ENCODE measurements at places on chromosomes 11 and 22.

DNA sequence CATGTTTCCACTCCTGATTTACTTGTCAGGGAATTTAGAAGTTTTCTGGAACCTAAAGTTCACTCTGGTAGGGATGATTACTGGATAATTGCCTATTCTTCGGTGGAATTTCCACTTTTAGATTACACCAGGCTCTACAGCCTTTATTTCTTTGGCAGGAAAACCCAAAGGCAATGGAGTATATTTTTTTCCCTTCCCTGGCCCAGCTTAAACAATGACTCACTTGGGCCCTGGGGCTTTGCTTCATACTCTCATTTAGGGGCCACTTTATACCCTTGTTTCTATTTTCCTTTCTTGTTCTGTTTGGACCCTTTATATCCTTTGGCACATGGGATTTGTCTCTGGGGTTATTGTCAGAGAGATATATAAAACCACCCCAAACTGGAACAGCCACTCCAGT is 114.7 kb downstream of the CSTPP1 start:
- DNase-seq: no peak

- no peak for DNase-seq
Observed at GRCh38 chr22:24423519-24424000, 3.8 kb upstream of the ADORA2A start.

DNA sequence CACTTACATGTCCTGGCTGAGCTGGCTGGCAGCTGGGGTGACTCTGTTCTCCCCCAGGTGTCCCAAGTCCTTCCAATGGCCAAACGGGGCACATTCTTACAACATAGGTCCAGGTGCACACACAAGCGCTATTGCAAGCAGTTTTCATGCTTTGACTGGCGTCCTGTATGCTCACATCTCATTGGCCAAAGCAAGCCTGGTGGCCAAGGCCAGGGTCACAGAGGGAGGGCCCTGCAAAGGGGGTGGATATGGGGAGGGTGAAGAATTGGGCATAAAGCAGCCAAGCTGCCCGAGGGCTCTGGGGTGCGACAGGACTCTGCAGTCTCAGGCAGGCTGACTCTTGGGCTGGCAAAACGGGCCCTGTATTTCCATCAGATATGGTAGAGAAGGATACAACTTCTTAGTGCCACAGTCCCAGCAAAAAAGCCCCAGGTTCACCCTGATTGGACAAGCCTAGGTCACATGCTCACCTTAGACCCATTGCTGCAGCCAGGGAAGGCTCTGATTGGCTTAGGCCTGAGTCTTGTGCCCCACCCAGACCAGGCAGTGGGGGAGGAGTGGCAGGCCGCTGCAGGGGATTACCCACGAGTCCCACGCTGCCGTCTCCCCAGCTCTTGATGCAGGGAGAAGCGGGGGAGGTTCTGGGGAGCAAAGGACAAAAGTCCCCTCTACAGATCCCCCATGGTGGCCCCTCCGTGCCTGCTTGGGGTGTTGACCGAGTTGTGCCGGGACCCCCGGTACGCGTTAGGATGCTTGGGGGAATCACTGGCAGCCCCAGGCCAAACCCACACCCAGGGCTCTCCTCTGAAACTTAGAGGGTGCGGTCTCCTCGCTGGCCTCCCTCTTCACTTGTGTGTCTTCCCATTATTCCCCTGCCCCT is 110.8 kb downstream of the ARHGAP8 start:
- DNase-seq: no peak

DNA sequence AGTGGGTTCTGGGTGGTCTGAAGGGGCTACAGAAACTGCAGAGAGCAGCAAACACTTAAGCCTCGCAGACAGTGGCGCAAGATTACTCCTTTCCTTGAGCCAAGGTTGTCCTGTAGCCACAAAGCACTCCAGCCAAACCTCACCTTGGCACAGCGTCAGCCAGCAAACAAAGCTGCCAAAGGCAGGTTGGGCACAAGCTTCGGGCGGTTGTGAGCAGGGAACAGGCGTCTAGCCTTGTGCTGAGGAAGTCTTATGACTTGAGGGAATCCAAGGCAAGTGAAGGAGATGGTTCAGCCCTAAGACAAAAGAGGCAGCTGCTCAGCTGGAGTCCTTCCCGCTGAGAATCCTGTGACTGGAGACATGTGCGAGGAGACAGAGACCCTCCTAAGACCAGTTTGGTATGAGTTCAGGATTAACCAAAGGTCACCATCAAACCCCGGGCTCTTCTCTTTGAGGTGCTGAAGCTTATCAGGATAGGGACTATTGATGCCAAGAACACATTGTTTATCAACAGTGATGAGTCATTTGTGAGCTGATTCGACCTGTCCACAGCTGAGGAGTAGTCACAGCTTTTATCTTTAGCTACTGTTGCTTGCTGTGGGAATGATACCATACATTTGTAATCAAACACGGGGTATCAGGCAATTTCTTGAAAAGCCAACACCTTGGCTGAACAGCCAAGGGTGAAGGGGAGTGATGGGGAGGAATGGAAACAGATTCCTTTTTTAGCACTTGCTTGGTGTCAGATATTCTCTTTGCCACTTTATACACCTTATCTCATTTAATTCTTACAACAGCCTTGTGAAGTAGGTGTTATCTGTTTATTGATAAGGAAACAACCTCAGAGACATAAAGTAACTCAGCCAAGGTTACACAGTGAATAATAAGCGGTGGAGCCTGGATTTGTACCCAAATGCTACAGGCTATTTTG is 4.6 kb downstream of the ADM start:
- DNase-seq: no peak

DNA sequence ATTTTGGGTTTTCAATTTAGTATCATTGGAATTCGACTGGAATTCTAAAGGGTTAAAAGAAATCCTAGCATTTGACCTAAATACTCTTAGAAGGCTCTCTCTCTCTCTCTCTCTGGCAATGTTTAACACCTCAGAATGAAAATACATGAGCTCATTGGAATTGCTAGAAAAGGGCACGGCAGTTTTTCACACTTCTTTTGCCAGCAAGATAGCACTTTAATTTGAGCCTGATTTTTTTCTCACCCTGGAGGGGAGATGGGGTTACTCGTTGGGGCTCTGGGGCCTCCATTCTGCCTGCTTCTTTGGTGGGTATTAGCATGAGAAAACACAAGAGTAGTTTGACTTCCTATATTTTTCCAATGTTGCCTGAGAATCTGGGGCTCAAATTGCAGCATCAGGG is 22.8 kb upstream of the CLMP start:
- no peak for DNase-seq

DNA sequence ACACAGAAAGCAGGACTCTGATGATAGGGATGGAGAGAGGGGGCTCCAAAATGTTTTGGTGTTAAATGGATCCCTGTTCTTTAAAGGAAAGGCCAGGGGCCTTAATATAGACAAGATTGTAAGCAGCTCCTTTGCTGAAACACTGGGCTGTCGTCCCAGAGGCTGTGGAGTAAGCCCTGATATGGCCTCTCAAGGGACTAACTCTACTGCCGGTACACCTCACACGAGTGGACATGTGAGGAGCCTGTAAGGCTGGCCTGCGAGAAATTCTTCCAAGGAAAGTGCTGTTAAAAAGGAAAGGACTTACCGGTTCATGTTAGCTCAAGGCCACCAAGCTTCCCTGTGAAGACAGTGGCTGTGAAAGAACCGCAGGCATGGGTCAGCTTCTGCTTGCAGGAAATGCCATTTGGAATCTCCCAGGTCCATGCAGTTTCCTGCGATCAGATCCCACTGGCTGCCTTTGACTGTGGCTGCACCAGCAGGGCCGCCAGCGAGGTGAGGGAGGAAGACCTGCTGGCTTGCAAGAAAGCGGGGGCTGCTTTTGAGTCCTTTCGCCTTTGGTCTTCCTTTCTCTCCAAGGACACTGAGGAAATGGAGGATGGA is 106.6 kb downstream of the PRR5L start:
- DNase-seq: no peak

- no peak for DNase-seq
Observed at GRCh38 chr22:20804650-20805049, 30.7 kb downstream of the SERPIND1 start.

DNA sequence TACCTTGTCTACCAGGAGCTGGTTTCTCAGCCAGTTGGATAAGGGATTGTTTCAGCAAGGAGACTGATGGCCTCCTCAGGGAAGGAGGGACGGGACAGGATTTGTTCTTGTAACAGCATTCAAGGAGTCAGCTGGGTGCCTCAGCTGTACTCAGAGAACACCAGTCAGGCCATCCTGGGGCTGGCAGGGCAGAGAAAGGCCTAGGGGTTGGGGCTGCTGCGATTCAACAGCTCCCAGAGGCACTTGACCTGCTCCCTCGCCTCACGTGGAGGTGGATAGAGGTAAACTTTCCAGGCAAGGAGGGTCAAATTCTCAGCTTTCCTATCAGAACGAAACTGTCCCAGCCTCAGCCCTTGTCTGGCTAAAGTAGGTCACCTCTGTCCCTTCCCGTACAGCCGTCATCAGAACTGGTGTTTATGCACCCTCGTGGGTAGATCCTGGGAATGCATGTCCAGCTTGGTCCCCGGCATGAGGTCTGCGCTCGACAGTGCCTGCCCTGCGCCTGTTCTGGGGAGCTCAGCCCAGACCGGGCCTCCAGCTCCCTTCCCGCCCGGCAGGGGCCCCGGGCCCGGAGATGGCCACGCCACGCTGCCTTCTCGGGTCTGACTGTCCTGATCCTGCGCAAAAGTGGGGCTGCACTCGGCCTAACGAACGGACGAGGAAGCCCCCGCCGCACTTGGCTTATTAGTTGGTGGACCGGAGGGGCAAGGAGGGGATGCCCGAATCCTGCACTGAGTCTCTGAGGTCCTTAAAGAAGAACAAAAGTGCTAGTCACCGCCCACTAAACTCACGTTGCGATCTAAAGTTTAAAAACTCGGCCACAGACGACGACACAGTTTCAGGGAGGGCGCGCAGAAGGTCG is 762 bp upstream of the CCDC134 start:
- no peak for DNase-seq

DNA sequence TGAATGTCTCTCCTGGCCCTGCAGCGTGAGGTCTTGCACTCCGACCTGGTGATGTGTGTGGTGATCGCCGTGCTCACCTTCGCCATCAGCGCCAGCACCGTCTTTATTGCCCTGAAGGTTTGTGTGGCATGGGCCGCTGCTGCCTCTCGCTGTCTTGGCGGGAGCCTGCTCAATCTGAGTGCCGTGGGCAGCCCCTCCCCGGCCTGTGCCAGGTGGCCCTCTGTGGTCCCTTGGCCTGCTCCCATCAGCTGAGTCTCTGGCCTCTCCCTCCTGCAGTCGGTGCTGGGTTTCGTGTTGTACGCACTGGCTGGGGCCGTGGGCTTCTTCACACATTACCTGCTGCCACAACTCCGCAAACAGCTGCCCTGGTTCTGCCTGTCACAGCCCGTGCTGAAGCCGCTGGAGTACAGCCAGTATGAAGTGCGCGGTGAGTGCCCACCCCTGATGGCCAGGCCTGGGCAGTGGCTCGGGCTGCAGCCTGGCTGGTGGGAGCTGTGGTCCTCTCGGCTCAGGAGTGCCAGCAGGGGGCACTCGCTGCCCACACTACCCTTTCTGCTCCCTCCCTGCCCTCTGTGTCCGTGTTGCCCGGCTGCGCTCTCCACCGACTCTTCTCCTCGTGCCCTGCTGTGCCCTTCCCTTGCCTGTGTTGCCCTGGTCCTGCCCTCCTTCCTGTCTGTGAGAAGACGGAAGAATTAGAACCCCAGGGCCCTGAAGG is 10.2 kb downstream of the PCNX3 start:
- DNase-seq: no peak

GRCh38 chr11:130892861-130893260 is 23.4 kb downstream of the SNX19 start:
- no peak for DNase-seq

DNA sequence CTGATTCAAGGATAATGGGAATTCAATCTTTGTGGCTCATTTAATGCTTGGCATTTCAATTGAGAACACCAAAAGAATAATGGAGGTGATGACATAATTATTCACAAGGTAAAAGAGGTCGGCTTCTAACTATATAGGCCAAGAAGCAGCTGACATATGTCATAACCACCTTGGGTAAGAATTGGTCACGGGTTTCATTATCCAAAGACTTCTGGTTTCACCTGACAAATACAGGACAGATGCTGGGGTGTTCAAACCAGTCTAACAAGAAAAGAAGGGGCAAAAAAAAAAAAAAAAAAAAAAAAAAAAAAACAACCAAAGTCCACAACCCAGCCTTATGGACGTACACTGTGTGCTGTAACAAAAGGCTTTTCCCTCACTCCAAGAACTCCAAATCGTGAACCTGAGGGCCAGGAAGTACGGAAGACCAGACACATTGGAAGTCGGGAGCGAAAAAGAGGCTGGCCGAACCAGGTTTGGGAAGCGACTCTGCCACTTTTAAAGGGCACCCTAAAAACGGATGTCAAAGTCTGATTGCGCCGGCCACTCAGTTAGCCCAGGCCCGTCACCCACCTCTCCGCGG is 385 bp downstream of the HARBI1 start:
- DNase-seq: no peak

DNA sequence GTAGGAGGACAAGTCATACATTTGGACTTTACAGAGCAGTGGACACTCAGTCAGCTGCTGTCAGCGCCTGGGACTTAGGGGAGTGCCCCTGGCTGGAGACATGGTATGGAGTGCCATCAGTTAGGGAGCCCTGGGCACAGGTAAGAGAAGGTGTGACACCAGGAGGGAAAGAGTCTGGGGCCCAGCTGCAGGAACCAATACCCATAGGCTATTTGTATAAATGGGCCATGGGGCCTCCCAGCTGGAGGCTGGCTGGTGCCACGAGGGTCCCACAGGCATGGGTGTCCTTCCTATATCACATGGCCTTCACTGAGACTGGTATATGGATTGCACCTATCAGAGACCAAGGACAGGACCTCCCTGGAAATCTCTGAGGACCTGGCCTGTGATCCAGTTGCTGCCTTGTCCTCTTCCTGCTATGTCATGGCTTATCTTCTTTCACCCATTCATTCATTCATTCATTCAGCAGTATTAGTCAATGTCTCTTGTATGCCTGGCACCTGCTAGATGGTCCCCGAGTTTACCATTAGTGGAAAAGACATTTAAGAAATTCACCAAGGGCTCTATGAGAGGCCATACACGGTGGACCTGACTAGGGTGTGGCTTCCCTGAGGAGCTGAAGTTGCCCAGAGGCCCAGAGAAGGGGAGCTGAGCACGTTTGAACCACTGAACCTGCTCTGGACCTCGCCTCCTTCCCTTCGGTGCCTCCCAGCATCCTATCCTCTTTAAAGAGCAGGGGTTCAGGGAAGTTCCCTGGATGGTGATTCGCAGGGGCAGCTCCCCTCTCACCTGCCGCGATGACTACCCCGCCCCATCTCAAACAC is 850 bp upstream of the MIF start:
- DNase-seq: no peak

- DNase-seq: no peak
Observed at GRCh38 chr11:86365546-86365945, 9.1 kb upstream of the CCDC81 start.

- DNase-seq: no peak
Observed at GRCh38 chr22:46039535-46039934, 62.6 kb upstream of the WNT7B start.

- DNase-seq: no peak
Observed at GRCh38 chr11:67440229-67441097, 2.8 kb downstream of the CORO1B start.

- no peak for DNase-seq
Observed at GRCh38 chr22:43006753-43007152, 8.2 kb downstream of the PACSIN2 start.

GRCh38 chr11:78737891-78738290 is 163.2 kb upstream of the NARS2 start:
- no peak for DNase-seq

GRCh38 chr11:123371506-123372297 is 58.4 kb upstream of the GRAMD1B start:
- no peak for DNase-seq

GRCh38 chr11:64438986-64439771 is 80.2 kb downstream of the RPS6KA4 start:
- DNase-seq: no peak

- DNase-seq: no peak
Observed at GRCh38 chr11:133318221-133318620, 214.1 kb downstream of the OPCML start.

Measured in esophagus squamous epithelium (tissue), 5 donors.